ENCODE measurements at places on chromosomes 7 and 10.

- DNase-seq, result no peak
Observed at GRCh38 chr10:122618461-122619165, 58.1 kb downstream of the DMBT1 start.

DNA sequence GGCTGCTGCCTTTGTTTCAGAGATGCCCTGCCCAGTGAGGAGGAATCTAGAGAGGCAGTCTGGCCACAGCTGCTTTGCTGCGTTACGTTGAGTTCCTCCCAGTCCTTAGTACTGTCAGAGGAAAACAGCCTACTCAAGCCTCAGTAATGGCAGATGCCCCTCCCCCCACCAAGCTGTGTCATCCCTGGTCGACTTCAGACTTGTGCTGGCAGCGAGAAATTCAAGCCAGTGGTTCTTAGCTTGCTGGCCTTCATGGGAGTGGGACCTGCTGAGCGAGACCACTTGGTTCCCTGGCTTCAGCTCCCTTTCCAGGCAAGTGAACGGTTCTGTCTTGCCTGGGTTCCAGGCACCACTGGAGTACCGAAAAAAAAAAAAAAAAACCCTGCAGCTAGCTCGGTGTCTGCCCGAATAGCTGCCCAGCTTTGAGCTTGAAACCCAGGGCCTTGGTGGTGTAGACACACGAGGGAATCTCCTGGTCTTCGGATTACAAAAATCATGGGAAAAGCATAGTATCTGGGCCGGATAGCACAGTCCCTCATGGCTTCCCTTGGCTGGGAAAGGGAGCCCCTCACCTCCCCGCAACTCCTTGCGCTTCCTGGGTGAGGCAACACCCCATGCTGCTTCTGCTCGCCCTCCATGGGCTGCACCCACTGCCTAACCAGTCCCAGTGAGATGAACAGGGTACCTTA, 9.1 kb downstream of the SDHAF3 start:
- DNase-seq, result peak; percentile 42

DNA sequence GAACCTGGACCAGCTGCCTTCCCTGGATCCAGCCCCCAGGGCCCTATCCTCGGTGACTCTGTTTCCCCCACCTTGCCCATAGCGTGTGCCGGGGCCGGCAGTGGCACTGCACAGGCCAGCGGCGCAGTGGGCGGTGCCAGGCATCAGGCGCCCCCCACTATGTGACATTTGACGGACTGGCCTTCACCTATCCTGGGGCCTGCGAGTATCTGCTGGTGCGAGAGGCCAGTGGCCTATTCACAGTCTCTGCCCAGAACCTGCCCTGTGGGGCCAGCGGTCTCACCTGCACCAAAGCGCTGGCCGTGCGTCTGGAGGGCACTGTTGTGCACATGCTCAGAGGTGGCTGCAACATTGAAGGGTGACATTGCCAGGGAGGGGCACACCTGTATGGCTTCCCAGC, 12.0 kb upstream of the ZNF467 start:
- DNase-seq, result no peak

- DNase-seq, result no peak
Observed at GRCh38 chr7:143967398-143967797, 12.8 kb downstream of the OR2F1 start.

- DNase-seq, result no peak
Observed at GRCh38 chr10:110494532-110494931, 3.2 kb upstream of the DUSP5 start.

- peak; percentile 92 for DNase-seq
Observed at GRCh38 chr7:69598081-69598486, at the start of gene AUTS2. Gene AUTS2, plus strand, starts transcription at chr7:69598475. Its CDS starts 1,179 bp downstream, at chr7:69599654.

DNA sequence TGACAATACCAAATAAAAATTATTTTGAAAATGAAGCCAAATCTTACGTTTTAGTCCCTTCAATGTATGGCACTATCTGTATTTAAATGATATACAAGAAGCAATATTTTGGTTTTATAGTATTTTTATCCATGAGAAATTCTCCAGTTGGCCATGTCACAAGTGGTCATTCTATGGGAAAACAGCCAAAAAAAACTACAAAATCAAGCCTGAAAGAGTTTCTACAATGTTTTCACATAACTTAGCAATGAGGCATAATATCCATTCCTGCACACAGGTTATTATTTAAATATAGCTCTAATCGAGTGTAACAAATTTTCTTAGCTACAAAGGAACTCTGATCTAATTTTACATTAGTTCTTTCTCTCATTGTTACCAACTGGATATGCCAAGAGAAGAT, 5.4 kb downstream of the RAB11FIP2 start:
- peak; percentile 86 for DNase-seq

DNA sequence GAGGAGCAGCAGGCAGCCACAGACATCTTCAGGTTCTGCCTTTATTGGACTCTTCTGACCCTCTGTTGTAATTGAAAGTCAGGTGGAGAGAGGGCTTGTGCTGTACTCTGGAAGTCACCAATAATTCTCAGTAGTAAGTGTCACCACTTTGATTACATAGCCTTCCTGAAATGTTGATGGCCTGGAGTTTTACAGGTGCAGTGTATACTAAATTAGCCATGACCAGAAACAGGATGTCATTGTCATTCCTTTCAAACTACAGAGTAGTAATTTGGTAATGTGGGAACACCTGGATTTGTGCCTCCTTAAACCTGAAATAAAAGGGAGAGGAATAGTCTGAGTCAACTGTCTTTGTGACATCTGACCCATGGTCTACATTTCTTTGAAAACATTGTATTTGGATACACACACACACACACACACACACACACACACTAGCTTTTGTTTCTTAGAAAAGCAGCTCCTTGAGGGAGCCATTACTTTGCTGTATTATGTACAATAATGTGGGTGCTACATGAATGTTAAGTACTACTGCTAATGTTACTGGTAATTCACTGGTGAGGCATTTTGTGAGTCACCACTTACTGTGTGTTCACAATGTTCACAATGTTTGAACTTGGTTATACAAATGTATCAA, 19.6 kb downstream of the ARL4A start:
- DNase-seq, result peak; percentile 72

DNA sequence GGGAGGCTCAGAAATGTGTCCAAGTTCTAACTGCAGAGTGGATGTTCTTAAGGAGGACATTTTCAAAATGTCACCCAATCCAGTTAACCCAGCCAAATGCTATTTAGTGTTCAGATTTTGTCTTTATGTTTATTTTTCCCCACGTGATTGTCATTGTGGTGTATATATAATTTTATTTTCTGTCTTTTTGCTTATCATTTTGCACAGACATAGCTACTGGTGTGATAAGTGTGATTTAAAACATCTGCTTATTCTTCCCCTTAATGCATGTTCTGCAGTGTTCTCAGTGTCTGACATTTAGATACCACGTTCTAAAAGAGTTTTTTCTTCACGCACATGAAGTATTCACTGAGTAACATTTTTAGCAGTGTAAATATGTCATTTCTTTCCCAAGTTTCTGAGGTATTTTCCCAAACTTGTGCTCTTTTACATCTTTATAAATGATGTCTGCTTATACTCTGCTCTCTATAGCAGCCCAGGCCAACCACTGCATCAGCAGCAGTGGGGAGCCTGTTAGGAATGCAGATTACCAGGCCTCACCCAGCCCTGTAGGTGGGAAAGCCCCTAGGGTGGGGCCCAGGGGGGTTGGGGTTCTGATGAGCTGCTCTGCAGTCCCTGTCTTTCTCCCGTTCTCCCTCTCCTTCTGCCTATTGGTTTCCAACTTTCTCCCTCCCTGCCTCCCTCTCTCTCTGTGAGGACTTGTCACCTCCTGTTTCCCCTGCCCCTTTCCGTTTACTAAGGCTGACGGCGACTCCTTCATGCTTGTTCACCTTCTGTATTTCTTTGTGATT, 20.8 kb downstream of the ADCY1 start:
- DNase-seq, result no peak

GRCh38 chr10:54900584-54900983, 99.6 kb upstream of the PCDH15 start:
- no peak for DNase-seq

DNA sequence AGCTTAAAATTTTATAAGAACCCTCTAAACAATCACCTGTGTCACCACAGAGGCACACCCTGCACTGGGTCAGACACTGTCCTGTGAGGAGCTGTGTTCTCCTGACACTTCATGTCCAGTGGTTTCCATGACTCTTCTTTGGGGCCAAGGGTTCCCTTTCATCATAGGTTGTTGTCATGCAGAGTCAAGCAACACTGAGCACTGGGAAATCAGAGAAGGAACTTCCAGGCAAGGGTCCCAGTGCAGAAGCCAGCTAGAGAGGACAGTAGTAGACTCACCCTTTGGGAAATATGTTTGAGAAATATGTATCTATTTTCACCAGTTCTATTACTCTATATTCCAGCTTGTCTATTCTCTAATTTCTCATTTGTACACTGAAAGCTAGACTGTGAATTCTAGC, 56.4 kb upstream of the PRSS58 start:
- no peak for DNase-seq

- DNase-seq, result no peak
Observed at GRCh38 chr7:7793921-7794320, 75.5 kb upstream of the RPA3 start.

GRCh38 chr7:35967366-35968139, 166.7 kb downstream of the SEPTIN7 start:
- no peak for DNase-seq

GRCh38 chr7:96169439-96169838, 152.5 kb downstream of the SLC25A13 start:
- peak; percentile 34 for DNase-seq

Data from cardiac fibroblast (primary cell).